ENCODE measurements at places on chromosomes 5 and 9.

GRCh38 chr5:103207011-103207410, 51.6 kb upstream of the MACIR start:
- DNase-seq: no peak

DNA sequence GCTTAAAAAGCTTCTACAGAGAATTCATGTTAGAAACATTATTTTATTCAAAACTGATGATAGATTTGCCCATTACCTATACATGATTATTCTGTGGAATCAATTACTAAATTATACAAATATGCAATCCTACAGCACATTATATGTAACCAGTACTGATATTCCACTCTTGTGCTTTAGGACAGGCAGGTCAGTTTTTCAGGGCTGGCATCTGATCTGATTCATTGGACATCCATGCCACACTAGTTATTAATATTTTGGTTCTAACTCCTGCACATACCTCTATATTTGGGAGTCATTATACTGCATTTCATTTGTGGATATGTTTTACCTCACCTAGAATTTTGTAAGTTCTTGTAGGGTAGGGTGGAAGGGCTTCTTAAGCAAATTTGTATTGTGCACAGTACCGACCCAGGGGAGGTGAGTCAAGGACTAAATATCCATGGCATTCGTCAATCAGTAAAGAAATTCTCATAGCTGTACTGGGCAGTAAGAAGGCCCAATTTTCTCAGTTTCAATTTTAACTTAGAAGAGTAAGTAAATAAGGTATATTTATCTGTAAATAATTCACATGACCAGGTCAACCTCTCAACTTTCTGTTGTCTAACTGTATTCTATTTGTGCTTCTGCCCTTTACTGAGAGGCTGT, 33.5 kb downstream of the ELOVL7 start:
- DNase-seq: no peak

- no peak for DNase-seq
Observed at GRCh38 chr5:94180761-94181160, 437.6 kb downstream of the KIAA0825 start.

DNA sequence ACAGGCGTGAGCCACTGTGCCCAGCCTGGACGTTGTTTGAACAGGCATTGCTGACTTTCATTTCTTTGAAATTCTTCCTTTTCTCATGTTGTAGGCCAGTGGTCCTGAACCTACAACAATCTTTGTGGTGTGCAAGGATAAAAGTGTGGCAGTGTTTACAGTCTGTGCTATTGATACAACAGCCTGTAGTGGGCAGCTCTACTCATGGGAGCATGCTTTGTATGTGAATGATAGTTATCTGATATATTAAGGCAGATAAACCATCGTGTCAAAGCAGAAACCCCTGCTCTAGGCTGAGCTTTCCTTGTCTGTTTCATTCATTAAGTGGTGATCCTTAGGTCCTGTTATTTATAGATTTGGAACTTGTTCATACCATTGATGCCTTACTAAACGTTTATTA, 42.6 kb downstream of the CSNK1G3 start:
- DNase-seq: no peak

DNA sequence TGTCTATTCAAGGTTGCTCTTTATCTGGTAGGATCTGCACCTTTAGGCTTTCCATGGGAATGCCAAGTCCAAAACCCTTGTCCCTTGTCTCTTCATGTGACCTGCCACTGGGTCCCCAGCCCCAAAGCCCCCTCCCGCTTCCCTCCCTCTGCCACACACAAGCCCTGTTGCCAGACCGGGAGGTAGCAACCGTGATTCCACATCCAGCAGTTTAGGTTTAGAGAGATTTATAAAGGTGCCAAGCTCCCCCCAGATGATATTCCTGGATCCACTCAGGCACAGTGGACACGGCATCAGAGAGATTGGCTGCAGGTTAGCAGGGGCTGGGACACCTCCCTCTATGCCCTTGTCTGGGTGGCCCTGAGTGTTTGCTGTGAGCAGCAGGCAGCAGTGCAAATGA, 504.7 kb downstream of the CCDC171 start:
- DNase-seq: no peak

- no peak for DNase-seq
Observed at GRCh38 chr9:127278372-127278771, 13.8 kb downstream of the GARNL3 start.

DNA sequence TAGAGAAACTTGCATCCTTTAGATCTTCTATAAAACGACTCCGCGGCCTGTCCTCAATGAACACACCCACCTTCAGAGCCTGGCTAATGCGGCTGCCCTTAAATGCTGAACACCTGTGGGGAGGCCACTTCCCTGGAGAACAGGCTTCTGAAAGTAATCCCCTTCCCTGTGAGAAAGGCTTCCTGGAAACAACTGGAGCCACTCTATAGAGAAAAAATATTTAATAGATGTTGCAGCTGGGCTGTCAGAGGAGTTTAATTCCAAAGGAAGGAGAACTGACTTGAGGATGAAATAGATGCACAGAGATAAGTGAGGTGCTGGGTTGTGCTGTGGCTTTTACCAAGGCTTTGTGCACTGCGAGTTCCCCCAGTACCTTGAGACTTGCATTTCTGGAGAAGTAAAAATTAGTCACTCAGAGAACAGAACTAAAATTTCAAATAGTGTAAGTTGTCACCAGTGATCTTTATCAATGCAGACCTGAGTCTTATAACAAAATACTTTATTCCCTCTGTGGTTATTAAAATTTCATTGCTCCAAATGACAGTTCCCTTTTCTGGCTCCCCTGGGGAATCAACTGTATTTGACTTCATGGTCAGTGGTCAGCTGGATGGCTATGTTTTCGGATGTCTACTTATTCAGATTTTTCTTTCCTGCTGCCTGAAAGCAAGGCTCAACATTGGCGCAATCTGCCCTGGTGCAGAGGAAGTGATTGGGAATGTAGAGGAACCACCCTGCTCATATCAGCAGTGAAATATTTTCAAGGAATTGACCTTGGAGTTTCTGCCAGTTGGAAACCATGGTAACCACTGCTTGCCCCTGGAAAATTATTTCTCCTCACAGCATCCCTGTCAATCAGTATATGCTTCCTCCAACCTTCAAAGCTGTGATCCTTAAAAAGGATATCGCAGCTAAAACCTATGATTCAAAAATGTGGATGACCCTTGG, 238.8 kb downstream of the SMARCA2 start:
- peak; percentile 70 for DNase-seq

GRCh38 chr5:14635656-14636055, 28.9 kb upstream of the OTULIN start:
- no peak for DNase-seq

DNA sequence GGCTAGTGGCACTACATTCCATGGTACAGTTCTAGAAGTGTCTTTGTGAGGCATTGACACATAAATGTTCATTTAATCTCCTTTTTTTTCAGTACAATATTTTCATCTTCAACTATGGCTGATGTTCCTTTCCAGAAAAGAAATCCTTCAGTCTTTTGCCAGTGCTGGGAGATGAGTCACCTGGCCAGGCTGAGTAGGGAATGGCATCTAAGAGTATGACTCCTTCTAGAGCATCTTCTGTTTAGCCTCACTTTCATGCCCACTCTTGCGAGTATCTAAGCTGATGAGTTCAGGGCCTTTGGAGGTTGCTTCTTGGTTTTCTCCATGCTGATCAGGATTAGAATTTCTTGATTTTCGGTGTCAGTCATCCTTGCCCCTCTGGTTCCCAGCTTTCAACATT, 124.4 kb downstream of the SLC28A3 start:
- no peak for DNase-seq

GRCh38 chr5:132774406-132774805, 2.6 kb downstream of the SEPTIN8 start:
- no peak for DNase-seq

- peak; percentile 34 for DNase-seq
Observed at GRCh38 chr5:53934151-53934820, 373.8 kb downstream of the NDUFS4 start.

DNA sequence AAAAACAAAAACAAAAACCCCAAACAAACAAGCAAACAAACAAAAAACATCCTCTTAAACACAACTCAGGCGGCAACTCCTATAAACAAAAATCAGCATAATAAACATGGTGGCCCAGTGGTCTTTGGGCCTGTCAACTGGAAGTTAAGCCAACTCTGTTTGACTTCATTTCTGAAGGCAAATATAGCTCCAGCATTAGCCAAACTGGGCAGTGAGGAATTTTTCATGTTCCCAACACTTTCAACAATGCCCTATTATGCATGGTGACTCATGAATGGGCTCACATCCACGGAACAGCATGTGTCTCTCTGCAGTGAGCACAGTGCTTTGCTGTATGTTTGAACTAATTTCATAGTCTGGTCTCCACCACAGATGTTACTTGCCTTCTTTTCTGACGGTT, 143.9 kb upstream of the STC2 start:
- DNase-seq: peak; percentile 76

GRCh38 chr5:32770444-32770843, 59.3 kb downstream of the NPR3 start:
- DNase-seq: no peak

DNA sequence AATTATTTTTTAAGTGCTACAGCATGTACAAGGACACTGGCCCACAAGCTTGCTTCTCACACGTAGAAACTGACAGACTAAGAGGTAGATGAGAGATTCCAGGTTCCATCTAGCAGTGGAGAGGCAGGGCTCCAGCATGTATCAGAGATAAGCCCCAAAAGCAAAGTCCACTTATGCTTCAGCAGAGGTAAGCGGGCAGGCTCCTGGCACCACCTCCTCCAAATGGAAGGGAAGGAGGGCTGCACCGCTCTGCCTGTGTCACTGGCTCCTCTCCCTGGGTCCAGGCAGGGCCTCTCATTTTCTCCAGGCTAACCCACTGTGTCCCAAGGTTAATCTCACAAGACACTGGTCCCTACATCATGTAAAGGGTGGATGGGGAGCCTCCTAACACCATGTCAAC, 15.9 kb downstream of the GRHPR start:
- no peak for DNase-seq

GRCh38 chr5:110590187-110590586, 136.3 kb downstream of the TMEM232 start:
- peak; percentile 13 for DNase-seq

DNA sequence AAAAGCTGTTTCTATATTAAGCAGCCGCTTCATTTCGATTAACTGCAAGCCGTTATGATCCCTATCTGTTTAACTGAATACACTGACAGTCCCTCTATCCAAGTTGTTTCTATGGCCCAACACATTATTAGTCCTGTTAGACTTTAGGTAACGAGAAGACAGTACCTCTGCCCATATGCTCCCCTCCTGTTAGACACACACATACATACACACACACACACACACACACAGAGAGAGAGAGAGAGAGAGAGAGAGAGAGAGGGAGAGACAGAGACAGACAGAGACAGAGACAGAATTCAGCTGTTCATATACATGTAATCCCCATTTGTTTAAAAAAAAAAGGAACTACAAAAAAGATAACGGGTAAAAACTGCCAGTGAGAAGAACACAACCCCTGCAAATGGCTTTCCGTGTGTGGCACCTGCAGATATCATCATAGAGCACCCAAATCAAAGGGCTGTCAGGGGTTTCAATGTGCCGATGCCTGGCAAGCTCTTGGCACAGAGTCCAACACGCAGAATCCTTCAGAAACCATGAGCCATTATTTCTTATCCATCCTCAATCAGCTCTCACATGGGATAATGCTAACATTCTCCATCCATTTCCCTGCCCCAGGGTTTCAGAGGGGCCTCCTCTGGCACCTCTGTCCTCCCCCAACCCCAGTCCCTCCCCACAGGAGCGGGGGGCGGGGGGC, 144.0 kb downstream of the MYO10 start:
- DNase-seq: no peak

GRCh38 chr9:130323051-130323745, 57.6 kb downstream of the HMCN2 start:
- DNase-seq: no peak

DNA sequence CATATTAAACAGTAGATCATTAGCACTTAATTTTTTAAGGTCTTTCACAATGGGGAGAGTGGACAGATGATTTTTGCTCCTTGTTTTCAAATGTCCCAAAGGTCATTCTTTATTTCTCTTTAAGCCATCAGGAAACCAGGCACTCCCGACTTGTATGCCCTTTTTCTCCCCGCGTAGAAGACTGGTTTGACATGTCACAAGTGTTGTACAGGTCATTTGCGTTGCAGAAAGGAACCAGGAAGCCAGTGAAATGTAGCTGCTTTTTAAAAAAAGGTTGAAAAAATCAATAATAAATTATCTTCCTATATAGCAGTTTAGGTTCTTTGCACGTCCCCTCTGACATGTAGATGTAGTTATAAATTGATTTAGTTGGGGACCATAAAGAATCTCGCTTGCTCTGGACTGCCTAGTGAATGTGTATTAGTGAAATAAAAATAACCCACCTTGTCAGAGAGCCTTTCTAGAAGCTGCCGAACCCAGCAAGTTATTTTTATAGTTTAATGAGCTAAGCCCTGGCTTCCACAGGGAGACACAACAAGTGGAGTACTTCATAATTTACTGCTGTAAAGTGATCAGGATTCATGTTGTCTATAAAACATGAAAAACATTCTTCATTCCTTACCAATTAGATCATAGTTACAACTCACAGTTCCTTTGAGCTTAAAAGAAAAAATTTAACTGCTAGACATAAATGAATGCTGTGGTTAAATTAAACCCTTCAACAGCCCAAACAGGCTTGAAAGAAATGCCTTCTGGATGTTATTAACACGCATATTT, 404.6 kb downstream of the CSNK1G3 start:
- peak; percentile 58 for DNase-seq

- peak; percentile 45 for DNase-seq
Observed at GRCh38 chr5:54696931-54697330, 179.4 kb downstream of the SNX18 start.

- DNase-seq: peak; percentile 76
Observed at GRCh38 chr9:133113949-133114885, 6.8 kb downstream of the RALGDS start.

DNA sequence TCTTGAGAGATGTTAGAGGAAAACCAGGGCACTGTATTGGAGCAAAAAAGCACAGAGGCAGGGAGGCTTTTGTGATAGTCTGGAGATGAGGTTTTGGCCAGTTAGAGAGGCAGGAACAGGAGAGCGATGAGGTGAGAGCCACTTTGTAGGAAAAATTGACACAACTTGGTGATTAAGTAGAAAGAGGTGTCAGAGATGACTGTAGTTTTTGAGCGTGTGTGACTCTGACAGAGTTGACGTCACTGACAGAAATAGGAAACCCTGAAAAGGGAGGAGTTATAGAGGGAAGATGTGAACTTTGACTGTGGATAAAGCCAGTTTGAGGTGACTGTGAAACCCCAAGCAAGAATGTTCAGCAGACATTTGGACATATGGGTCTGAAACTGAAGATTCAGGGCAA, 15.7 kb downstream of the NFX1 start:
- no peak for DNase-seq

- no peak for DNase-seq
Observed at GRCh38 chr5:54917323-54917722, 68.1 kb downstream of the ESM1 start.

GRCh38 chr9:109171926-109172325, 4.9 kb upstream of the FRRS1L start:
- DNase-seq: no peak

- DNase-seq: peak; percentile 63
Observed at GRCh38 chr5:179919487-179920060, 11.9 kb upstream of the TBC1D9B start.

DNA sequence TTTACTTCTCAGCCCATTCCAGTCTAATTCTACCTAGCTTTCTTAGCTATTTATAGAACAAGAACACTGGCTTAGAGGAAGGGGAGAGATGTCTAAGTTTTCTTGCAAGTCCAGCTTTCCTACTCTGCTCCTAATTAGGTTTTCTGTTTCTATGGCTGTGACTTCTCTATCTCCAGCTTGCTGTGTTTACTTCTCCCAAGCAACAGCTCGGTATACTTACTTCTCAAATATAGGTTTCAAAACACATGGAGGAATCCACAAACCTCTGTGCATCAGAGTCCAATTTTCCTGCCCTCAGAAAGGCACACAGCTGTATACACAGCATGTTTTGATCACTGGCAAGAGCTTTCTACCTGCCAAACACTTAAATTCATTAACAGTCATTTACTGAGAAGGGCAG, 17.4 kb upstream of the HMGCR start:
- no peak for DNase-seq
